ENCODE measurements at places on chromosomes 6 and 20.
A peak's percentile ranks its signal among the peaks of the same experiment; 100 is the strongest.

- DNase-seq = no peak
Observed at GRCh38 chr20:23308908-23309307, 41.7 kb upstream of the NXT1 start.

- no peak for DNase-seq
Observed at GRCh38 chr6:100217225-100218012, 223.4 kb upstream of the MCHR2 start.

- no peak for DNase-seq
Observed at GRCh38 chr20:48600470-48600945, 227.3 kb downstream of the PREX1 start.

- DNase-seq = no peak
Observed at GRCh38 chr6:15461127-15461944, 201.5 kb downstream of the DTNBP1 start.

DNA sequence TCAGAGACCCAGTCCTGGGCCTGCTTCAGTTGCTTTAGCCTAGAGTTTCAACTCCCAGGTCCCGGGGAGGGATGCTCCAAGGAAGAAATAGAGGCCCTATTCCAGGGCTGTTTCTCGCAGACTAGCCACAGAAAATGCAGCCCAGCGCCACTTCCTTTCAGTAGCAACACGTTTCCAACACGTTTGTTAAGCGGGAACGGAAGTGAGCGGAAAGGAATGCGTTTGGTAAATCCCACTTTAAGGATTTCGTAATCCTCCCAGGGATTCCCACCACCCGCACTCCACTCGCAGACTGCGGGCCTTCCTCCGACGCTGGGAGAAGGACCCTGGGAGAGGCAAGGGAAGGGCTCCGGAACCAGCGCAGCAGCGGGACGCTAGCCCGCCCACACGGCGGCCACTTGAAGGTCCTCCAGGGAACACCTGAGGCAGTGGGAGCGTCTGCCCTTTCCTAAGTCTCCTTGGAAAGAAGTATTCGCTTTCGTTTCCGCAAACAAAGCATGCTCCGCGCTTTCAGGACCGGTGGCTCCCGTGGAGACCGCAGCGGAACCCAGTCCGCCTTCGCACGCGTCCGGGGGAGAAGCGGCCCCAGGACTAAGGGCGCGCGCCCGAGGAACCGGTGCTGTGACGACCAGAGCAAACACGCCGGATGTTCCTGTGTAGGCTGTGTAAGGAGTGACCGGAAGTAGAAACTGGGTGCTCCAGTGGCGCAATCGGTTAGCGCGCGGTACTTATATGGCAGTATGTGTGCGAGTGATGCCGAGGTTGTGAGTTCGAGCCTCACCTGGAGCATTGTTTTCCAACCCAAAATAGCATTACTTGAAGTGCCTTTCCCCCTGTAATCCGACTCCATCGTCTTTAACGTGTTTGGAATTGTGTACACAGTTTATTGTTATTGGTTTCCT lies 227.6 kb upstream of the PRSS16 start:
- peak; percentile 86 for DNase-seq
